Common myeloid progenitor, CD34-positive (primary cell): ENCODE measurements at places on chromosomes 3 and 15.

GRCh38 chr3:39463269-39463668, 4.2 kb upstream of the MOBP start:
- DNase-seq: no peak

DNA sequence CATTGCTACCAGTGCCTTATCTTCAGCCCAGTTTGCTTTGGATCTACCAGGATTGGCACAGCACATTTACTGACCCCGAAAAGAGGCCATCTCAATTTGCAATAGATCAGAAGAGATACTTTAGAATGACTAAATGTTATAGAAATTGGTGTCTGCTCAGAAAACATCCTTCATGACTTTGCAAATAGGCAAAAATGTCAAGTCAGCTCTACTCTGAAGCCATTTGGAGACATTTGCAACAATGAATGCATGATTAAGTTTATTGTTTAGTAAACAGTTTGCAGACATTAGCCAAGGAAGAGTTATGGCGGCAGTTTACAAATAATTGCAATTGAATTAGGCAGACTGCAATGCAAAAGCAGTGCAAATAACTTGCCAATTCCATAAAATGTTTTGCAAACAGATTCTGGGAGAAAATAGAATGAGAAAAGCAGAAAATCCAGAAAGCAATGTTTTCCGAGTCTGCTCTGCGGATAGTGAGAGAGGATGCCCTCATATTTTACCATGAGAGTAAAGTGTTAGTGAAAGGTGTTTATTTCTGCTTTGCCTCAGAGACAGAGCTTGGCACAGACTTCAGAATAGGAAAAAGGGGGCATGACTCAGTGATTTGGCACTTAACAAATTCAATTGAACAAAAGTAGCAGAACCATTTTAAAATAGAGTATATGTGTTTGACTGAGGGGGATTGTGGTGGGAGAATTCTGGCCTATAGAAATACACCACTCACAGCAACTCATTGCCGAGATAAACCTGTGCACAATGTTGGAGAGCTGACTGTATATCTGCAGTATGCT, 334.9 kb upstream of the NR2F2 start:
- DNase-seq: peak; percentile 21

GRCh38 chr3:134751831-134752230, 43.2 kb upstream of the EPHB1 start:
- no peak for DNase-seq

DNA sequence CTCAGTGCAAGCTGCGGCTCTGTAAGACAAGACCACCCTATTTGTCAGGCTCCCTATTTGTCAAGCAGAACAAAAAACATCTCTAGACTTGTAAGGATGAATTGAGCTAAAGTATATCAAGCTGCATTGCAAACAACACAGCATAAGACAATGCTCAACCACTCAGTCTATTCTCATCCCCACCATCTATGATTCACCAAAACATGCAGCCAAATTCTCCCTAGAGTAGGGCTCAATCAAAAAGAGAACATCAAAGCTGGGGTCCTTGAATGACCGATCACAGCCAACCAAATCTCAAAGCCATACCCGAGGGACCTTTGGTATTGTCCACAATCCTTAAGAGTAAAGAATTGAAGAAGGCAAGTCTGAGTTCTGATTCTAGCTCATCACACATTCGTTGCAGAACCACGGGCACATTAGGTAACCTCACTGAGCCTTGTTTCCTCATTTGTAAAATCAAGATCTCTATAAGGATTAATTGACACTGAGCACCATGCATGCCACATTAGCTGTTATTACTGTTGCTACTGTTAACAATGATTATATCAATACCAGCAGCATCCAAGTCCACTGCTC, 31.2 kb downstream of the RFTN1 start:
- peak; percentile 65 for DNase-seq

DNA sequence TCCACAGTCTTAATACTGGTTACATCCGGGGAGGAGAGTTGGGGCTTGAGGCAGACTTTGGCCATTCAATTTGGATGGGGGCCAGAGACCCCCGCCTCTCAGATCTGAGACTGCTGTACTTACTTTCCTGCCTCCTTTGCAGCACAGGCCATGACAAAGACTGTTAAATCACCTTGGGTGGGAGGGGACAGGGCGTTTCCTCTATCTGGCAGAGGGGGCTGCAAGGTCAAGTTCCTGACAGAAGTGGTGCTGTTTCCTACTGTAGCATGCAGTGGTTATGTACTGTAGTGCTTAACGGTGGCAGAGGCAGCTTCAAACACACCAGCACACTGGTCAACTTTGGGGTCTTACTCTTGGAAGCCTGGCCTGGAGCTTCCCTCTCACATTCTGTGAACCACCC, 261.2 kb upstream of the LRRFIP2 start:
- peak; percentile 42 for DNase-seq

DNA sequence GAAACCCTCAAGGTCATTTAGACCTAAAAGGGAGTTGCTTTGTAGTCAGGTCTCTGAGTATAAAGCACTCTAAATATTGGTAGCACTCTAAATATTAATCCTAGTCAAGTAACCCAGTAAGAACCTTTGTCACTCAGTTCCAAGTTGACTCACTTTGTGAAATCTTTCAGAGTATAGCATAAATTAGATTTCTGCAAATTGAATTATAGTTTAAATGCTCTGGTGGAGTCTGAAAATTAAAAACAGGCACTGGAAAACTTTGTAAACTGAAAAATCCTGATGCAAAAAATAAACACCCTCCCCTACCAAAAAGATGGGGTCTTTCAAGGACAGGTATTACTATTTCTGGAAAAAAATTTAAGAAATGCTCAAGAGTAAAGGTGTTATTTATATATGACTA, 196.3 kb upstream of the FEZF2 start:
- no peak for DNase-seq

DNA sequence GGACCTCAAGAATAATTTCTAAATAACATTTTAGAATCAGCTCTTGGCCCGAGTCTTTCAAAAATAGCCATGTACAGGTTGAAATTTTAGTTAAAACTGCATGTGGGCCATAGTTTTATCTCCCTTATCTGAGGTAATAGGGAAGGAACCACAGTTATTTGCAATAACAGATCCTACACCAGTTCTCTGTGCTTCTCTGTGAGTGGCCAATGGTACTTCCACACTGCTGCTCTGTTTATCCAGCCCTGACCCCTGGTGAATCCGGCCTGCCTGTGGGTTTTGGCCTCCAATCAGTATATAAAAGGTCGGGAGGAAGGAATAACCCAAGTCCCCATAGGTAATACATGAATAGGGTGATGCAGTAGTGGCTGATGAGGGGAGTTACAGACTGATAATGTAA, 48.0 kb upstream of the TNIK start:
- no peak for DNase-seq

DNA sequence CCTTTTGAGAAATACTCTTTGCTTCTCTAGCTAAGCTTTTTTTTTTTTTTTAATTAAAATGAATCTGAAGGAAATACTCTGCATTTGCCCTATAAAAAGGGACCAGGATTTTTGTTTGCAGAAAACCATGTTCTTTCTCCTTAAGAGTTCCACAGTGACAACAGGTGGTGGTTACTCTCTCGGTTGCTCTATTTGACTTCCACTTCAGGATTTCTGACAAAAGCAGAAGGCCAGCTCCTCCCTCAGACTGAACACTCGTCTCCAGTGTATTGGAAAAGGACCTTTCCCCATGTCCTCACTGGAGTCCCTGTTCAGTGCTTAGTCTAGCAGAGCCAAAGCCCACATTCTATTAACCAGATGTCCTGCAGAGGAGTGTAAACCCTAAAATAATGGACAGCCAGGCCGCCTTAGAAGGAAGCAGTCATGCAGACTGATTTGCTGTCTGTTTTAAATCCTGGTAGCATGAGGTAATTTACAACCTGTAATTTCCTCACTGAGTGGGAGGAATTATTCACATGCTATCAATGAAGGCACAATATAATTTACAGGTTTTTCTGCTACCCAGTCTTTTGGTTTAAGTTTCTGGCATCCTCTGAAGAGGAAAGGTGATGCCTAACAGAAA, 599.3 kb downstream of the PYDC2 start:
- no peak for DNase-seq

- no peak for DNase-seq
Observed at GRCh38 chr3:129310111-129311011, 31.7 kb downstream of the HMCES start.

- no peak for DNase-seq
Observed at GRCh38 chr15:44971036-44971435, 14.5 kb downstream of the TERB2 start.

DNA sequence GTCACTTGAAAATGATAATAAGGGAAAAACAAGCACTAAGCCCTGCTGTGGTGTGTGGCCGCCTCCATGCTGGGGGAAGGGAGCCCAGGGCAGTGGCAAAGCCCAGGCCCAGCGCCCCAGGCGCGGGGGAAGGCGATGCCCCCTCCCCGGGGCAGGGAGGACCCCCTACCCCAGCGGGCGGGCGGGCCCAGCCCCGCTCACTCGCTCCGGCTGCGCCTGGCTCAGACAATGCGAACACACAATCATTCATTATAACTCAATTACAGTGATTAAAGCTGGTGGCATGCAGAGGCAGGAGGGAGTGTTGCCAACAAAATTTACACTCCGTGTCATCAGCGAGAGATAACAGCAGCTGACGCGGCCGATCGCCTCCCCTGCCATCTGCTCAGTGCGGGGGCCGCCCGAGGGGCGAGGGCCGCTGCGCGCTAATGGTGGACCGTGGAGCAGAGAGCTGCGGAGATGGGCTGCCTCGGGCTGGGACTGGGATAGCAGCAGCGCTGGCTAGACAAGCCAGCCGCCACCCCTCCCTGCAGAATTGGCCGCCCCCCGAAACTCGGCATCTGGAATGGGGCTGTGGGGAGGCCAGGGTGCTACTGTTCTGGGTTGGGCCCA, 64.1 kb downstream of the TLE3 start:
- DNase-seq: no peak

DNA sequence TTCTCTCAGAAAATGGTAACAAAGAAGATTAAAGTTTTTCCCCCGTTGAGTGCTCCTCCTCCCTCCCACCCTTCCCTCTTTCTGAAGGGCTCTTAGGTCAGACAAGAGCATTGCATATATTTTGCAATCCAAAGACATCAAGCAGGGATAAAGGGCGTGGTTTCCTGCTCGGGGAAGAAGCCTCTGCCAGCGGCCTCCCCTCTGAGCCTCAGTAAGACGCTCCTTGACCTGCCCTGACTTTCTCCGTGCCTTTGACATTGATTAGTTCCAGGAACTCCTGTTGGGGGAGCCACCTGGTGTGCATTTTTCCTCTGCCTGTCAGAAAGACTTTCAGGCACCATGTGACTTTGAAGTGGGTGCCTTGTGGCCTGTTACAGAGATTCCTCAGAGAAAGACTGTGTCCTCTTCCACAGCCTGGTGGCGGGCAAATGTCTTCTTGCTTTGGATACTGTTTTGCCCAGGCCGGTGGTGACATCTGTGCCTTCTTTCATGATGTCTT, 87.2 kb upstream of the TBL1XR1 start:
- DNase-seq: peak; percentile 10

DNA sequence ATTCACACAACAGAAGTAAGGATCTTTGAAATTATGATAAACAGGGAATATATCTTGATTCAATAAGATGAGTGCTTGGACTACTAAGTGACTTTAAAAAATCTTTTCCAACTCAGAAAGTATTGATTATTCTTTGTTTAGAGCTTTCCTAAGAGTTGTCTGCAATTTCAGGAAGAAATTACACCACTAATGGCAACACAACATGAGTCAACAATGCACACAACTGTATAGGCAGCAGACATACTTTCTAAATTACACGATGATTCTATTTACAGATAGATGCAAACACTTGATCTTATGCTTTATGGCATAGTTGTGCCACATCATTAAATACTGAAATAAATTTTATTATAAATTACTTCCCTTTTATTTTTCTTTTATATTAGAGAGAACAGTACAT, 4.4 kb downstream of the NAA50 start:
- DNase-seq: no peak

- peak; percentile 89 for DNase-seq
Observed at GRCh38 chr3:182792901-182793662, at the start of gene ATP11B. ATP11B (plus strand) TSS chr3:182793504; CDS start chr3:182793760, 256 bp downstream.

GRCh38 chr3:44301746-44302145, 36.8 kb upstream of the TCAIM start:
- DNase-seq: peak; percentile 18

GRCh38 chr3:5079761-5080160, 42.3 kb upstream of the ARL8B start:
- no peak for DNase-seq

GRCh38 chr3:116640109-116640508, 69.5 kb upstream of the TUSC7 start:
- no peak for DNase-seq

DNA sequence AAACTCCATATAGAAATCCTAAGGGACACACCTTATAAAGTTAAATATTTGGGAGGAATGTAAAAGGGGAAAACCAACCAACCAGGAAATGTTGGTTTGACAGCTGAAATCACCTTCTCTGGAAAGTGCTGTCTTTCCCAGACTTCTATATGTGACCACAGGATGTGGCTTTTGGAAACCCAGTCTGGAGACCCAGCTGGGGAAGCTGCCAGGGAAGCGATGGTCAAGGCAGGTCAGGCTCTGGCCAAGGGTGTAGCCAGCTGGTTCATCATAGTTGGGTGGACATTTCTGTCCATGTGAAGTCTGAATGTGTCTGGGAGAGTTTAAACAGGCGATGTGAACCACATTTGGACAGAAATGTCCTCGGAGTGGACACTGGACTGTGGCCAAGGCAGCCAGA, 73.9 kb downstream of the ARNT2 start:
- no peak for DNase-seq

GRCh38 chr3:184261854-184262763, 756 bp upstream of the CAMK2N2 start:
- DNase-seq: no peak

- DNase-seq: peak; percentile 27
Observed at GRCh38 chr15:70318594-70319465, 221.1 kb upstream of the TLE3 start.

DNA sequence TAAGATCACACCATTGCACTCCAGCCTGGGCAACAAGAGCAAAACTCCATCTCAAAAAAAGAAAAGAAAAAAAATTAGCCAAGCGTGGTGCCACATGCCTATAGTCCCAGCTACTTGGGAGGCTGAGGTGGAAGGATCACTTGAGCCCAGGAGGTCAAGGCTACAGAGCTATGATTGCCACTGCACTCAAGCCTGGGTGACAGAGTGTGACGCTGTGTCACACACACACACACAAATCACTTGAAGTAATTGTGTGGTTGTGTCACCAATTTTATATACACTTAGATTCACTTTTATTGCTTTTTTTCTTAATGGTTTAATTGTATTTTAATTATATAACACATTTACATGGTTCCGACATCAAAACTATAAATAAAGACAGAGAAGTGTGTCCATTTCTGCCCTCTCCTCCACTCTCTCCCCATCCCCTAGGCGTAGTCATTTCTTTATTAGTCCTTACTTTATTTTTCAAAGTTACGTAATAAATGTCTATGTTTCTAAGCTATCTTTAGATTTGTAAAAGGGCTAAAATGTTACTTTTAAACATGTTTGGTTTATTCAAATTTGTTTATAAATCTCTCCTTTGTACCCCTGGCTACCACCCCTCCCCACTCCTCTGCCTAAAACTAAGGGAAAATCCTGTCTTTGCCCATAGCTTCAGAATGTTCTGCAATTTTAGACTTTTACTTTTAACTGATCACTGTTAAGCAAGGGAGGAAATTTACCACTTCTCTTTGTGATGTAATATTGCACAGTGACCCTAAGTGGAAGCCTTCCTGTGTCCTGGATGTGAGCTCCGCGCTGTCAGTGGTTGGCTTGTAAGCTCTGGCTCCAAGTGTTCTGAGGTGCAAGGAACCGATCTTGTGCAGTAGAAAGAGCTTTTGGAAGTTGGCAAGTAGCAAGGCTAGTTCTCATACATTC, 10.8 kb upstream of the VILL start:
- no peak for DNase-seq
